ENCODE measurements at places on chromosomes 2 and 18. TPM values are rescaled to one million over a fixed set of nuclear protein-coding genes. Genes with fewer than 3 reads are reported as not detected.

SERPINB4 gene
- total RNA-seq, result 2.5 TPM

PEX13 gene
- total RNA-seq, result 16.9 TPM

CHRND gene
- 0.57 TPM for total RNA-seq

CLHC1 gene
- 9.4 TPM for total RNA-seq

SERPINB5 gene
- total RNA-seq, result 6.1 TPM

C2orf76 gene
- total RNA-seq, result 14.7 TPM

EHD3 gene
- 2.7 TPM for total RNA-seq

CABYR gene
- 1.4 TPM for total RNA-seq

TMEM178A gene
- 0.66 TPM for total RNA-seq

SPC25 gene
- 16.0 TPM for total RNA-seq

CCDC178 gene
- total RNA-seq, result 0.24 TPM

SH2D6 gene
- 0.33 TPM for total RNA-seq

ALPP gene
- total RNA-seq, result 0.09 TPM

DYSF gene
- total RNA-seq, result 9.2 TPM

PTGR3 gene
- 7.8 TPM for total RNA-seq

TMEM200C gene
- total RNA-seq, result 0.19 TPM

FIGN gene
- 0.09 TPM for total RNA-seq

RGPD4 gene
- 0.19 TPM for total RNA-seq

SRD5A2 gene
- 0.28 TPM for total RNA-seq

IHH gene
- 0.05 TPM for total RNA-seq

ALKAL2 gene
- 1.7 TPM for total RNA-seq

RAB6C gene
- 0.05 TPM for total RNA-seq

SCN7A gene
- 10.2 TPM for total RNA-seq

STRADB gene
- 19.5 TPM for total RNA-seq

CYP26B1 gene
- 10.3 TPM for total RNA-seq

PROC gene
- 0.71 TPM for total RNA-seq

ZNF385B gene
- total RNA-seq, result 0.14 TPM

UGT1A4 gene
- 0.09 TPM for total RNA-seq

DSG4 gene
- total RNA-seq, result under 0.01 TPM

CCNYL1 gene
- 6.7 TPM for total RNA-seq

LYPD6 gene
- total RNA-seq, result 0.38 TPM

MAL gene
- total RNA-seq, result 190 TPM

ASB18 gene
- not detected for total RNA-seq

ADGRF3 gene
- 0.33 TPM for total RNA-seq

SLC14A1 gene
- 2.8 TPM for total RNA-seq

GRB14 gene
- 0.19 TPM for total RNA-seq

GORASP2 gene
- total RNA-seq, result 22.1 TPM

MSH2 gene
- total RNA-seq, result 65.4 TPM

BOLL gene
- total RNA-seq, result 0.05 TPM

INHA gene
- 0.05 TPM for total RNA-seq

Data from thymus (tissue), 14 donors.